ENCODE measurements at places on chromosomes 6 and 20. TPM values are rescaled to one million over a fixed set of nuclear protein-coding genes. Genes with fewer than 3 reads are reported as not detected.

GRCh38 chr6:106912091-106912490, 62.4 kb downstream of the CD24 start:
- DNase-seq, result peak; percentile 9

DNA sequence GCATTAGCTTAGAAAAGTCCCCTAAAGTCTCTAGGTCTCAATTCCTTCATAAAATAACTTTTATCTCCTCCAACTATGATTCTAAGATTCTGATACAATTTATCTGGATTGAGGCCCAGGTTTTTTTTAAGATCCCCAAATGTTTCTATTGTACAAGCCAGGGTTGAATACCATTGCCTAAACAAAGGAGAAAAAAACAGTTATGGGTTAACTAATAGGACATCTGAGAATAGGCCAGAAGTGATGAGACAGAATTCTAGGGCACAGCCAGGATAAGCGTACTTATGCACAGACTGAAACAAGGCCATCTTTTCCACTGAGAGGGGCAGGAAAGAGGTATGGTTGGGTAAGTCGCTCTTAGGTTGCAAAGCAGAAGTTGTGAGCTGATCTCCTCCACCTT, 26.4 kb downstream of the EPB41L2 start:
- DNase-seq, result no peak

DNA sequence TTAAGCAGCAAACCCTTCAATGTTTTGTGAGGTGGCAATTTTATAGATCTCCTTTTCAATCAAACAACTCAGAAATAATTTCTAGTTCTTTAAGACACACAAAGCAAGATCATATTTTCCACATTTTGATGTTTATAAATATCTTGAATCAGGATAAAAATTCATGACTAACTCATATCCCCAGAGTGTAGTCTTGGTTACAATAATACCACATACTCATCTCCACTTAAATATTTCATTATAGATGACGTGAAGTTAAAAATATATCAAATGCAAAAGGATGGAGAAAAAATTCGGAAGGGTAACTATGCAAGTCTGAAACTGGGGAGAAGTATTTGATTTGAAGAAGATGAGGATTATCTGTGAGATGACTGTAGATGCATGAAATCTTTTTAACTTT, 59.8 kb upstream of the HIVEP1 start:
- no peak for DNase-seq

DNA sequence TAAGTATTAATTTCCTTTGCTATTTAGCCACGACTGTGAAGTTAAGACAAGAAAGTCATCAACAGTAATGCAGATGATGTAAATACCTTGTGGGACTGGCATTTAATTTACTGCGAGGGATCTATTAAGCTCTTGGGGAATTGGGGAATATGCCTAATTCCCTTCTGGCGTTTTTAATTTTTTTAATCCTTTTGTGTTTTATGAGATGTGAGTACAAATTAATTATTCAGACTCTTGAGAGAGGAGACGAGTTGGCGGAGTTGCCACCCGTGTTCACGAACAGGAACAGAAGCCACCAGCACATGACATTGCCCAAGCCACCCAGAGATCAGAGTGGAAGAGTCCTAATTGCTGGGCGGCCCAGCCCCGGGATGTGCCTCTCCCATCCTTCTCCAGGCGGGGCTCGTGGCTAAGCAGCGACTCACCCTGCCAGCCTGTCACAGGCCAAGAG, 533 bp upstream of the CRYBG1 start:
- no peak for DNase-seq

DNA sequence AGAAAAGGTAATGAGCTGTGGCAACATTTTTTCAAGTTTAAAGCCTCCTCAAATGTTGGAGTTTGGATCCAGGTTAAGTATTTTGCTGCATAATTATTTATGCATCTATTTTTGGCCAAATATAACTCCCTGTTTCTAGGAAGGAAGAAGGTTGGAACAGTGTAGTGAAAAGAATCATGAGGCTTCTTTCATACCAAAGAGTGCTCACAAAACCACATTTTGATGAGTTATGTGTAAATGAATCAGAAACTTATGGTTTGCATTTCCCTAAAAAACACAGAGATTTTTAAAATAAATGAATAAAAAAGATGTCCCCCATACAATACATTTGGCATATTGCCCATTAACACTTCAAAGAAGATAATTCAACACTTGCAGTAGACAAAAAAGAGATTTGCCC, 246.9 kb upstream of the PRDM1 start:
- no peak for DNase-seq

- DNase-seq, result peak; percentile 85
Measured at GRCh38 chr6:157322792-157323254, 496 bp downstream of the TMEM242 start.

DNA sequence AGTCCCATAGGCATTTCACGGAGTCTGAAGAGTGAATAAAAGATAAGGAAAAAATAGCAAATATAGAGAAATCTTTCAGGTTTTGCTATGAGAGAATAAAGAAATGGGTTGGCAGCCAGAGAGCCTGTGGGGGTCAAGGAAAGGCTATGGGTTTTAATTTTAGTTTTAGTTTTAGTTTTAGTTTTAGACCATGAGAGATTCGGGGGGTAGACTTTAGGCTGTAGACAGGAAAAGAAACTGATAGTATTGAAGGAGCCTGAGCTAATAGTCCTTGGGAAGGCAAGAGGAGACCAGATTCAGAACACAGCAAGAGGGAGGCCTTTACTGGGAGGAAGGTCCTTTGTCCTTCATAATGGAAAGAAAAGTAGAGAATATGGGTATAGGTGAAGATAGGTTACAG, 19.3 kb downstream of the DOP1A start:
- DNase-seq, result no peak

DNA sequence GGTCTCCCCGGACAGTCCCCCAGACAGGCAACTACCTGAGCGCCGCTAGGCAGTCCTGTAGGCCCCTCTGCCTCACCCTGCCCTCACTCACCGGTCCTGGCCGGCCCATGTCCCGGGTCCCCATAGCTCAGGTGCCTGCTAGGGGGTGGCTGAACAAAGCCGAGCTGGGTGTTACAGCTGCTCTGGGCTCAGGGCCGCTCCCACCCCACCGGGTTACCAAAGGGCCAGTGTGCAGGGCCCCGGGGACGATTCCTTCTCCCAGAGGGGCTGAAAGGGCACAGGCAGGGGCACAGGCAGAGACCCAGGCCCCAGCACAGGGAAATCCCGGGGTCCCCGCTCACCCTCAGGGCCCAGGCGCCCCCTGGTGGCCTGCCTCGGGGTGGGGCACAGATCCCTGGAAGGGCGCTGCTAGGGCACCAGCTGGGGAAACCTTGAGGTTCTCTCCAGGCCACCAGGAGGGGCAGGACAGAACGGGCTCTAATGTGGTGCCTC, 118.4 kb downstream of the GRM4 start:
- peak; percentile 30 for DNase-seq

GRCh38 chr6:145372671-145373151, 362.6 kb downstream of the EPM2A start:
- peak; percentile 12 for DNase-seq

DNA sequence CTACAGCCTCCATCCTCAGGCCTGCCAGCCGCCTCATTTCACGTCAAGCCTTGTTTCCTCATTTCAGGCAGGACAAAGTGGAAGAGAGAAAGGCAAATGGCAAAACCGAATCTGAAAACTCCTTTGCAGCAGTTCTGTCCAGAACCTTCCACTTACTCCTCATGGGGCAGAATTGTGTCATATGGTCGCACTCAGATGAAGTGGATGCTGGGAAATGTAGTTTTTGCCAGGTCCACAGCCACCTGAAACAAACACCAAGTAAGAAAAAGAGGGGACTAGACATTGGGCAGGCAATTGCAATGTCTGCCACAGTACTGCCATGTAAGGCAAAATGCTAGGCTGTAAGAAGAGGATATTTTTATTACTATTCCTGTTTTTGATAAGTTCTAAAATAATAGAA, 44.9 kb downstream of the ISM1 start:
- no peak for DNase-seq

DNA sequence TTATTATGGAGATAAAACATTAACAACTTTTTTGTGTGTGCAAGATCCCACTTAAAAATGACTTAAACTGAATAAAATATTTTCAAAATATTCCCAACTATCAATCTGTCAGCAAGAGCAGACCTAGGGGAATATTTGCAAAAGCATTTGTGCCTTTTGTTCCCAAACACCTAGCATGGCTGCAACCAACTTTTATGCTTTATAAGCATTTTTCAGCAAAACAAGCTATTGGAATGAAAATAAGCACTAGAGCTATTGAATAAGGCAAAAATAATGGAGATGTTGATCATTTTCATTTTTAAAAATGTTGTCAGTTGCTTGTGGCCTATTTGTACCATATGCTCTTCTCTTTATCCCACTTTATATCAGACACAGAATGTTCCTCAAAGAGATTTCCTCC, 28.2 kb upstream of the CEP162 start:
- no peak for DNase-seq

GRCh38 chr20:25256226-25256859, 8.5 kb downstream of the PYGB start:
- no peak for DNase-seq

DNA sequence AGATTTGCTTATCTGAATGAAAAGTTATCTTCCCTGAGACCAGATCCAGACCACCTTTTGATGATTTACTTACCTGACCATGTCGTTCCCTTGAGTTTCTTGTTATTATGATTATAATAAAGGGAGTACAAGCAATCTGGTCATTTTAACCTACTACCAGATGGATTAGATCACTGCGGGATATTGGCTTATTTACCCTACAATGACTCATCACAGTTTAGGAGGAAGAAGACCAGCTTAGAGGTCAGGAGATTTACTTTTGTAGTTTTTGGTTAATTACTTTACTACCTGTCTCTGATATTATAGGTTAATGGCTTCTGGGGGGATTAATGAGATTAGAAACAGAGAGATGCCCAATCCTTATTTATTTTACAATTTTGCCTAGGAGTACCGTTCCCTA, 10.7 kb downstream of the PKIB start:
- DNase-seq, result peak; percentile 7

DNA sequence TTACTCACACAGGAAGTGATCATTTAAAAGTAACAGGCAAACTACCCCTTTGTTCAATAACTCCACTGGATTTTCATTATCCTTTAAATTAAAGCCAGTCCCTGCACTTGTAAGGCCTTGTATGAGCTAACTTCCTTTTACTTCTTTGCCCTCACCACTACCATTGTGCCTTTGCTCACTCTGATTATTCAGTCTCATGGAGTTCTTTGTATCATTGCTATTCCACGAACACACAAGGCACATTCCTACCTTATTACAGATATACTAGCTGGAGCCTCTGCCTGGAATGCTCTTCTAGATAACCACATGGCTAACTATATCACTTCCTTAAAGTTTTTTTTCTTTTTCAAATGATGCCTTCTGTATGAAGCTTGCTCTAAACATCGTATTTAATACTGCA, 748.6 kb upstream of the HS3ST5 start:
- no peak for DNase-seq

DNA sequence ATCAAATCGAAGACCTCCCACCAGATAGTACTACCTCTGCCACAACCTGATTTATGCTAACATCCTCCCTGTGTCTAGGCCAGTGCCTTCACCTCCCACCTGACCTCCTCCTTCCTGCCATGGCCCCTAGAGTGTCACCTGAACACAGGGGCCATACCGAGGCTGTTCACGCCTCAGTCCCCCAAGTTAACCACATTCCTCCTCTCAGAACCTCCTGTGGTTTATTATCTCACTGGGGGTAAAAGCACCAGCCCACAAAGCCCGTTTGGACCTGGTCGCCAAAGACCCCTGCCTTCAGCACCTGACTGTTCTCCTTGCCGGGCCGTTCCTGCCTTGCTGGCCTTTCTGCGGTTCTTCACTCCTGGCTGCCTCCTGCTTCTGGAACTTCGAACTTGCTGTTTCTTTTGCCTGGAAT, 13.7 kb downstream of the MAS1 start:
- no peak for DNase-seq

- DNase-seq, result no peak
Measured at GRCh38 chr6:19864285-19864684, 27.1 kb downstream of the ID4 start.

DNA sequence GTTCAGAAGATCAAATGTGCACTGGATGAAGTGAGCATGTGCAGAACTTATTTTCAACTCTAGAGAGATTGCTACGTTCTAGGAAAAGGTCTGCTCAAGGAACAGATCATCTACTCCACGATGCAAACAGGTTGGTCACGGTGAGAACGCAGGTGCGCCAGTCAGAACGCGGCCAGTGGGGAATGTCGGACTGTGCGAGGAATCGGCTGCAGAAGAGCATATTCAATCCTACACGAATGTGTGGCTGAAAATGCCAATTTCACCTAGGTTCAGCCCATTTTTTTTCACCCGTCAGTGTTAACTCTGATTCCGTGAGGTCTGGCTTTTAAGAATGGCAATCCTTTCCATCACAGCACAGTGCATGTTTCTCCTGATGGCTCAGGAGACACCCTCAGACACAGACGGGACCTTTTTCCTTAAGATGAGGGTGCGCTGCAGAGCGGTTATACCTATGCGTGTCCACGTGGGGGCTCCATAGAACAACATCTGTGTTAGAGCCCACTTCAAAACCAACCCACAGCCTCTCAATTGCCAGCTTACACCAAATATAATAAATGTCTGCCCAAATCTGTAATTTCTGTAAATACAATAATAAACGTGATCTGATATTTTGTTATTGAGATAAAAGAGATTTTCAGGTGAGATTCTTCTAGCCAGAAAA, 250.4 kb downstream of the FOXA2 start:
- peak; percentile 71 for DNase-seq

DNA sequence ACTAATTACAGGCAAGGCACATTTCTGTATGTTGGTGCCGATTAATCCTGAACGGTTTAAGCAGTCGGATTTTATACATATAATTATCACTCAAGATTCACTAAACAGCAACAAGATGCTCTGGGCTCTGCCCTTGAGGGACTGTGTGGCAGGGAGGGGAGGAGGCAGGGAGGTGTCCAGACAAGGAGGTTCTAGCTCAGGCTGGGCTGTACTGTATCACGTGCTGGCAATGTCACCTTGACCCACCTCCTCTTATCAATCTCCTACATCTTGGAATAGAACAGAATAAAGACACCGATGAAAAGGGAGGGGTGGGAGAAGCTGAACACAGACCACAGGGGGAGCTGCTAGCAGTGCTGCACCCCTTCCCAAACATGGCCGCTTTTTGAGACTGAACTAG, 65.7 kb downstream of the LRFN2 start:
- no peak for DNase-seq

The MAP7 gene
- total RNA-seq, result 0.07 TPM

The PSORS1C2 gene
- not detected for total RNA-seq

The CNKSR3 gene
- 38.6 TPM for total RNA-seq

The BANF2 gene
- total RNA-seq, result 0.35 TPM

The CPXM1 gene
- total RNA-seq, result not detected

All from HepG2 (cell line).